ENCODE measurements at places on chromosomes 6 and 20.

DNA sequence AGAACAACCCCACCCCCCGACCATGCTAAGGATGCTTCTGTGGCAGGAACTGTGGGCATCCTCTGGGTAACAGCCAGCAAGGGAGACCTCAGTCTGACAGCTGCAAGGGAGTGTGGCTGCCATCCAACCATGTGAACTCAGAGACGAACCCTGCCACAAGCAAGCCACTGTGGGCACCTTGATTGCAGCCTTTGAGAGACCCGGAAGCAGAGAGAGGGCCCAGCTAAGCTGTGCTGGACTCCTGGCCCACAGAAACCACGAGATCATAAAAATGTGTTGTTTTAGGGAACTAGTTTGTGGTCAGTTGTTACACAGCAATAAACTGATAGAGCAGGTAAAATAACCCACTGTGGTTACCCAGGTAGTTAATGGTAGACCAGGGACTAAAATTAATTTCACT, 414.6 kb downstream of the CDH26 start:
- DNase-seq: no peak

GRCh38 chr6:21522797-21523456, 70.6 kb upstream of the SOX4 start:
- no peak for DNase-seq

DNA sequence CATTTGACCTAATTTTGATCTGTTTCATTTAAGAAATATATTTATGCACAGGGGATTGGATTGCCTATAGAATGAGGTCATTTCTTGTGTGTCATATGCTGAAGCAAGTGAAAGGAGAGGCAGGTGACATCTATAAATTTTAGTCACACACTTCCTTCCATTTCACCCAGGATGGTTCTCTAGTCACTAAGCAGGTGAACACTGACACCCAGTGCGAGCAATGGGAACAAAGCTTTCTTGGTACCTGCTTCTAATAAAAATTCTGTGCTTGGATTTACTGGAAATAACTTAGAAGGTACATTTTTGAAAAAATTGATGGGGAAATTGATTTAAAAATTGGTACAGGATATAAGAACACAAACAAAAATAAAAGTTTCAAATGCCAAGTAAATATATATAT, 66.9 kb upstream of the MC3R start:
- DNase-seq: no peak

- no peak for DNase-seq
Measured at GRCh38 chr6:16736856-16737775, 24.1 kb downstream of the ATXN1 start.

GRCh38 chr20:63744574-63745423, 5.2 kb downstream of the SLC2A4RG start:
- no peak for DNase-seq

DNA sequence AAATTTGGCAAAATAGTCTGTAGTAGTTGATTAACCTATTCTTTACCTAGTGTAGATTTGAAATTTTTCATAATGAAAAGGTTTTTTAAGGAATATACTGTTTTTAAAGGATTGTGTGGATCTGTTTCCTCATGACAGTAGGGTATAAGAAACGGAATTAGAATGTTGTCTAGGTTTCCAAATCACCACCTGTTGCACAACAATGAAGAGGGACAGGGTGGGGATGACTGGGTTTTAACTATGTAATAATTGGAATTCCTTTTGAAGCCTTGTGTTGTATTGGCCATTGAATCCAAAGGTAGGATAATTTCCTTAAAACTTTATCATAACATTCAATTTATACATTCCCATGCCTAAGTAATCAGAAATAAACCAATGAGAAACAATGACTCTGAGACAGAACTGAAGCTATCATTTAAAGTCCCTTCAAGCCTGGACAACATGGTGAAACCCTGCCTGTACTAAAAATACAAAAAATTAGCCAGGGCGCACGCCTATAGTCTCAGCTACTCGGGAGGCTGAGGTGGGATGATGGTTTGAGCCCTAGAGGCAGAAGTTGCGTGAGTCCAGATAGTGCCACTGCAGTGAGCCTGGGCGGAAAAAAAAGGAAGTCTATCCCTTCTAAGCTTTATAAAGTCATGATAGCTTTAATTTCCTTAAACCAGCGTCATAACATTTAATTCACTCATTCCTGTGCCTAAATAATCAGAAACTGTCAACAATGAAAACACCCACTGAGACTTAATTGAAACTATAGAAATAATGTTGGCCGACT, 18.3 kb upstream of the SLC17A5 start:
- DNase-seq: no peak

- no peak for DNase-seq
Measured at GRCh38 chr6:167826896-167827582, at the start of gene AFDN. Gene AFDN (plus strand): TSS chr6:167826911. CDS start chr6:167827133, 222 bp downstream.

DNA sequence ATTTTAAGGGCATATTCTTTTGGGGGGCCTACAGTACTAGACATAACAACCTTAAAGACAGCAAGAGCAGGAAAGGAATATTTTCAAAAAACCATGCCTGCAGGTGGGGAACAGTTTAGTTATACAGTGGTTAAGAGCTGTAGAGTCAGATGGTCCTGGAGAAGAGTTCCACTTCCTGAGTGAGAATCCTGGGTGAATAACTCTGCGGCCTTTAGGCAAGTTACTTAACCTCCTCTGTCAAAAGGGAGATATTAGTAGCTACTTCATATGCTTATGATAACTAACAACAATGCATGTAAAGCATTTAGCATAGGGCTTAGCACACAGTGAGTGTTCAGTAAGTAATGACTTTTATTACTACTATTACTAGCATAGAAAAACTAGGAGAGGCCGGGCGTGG, 119.2 kb upstream of the TAB2 start:
- DNase-seq: no peak

DNA sequence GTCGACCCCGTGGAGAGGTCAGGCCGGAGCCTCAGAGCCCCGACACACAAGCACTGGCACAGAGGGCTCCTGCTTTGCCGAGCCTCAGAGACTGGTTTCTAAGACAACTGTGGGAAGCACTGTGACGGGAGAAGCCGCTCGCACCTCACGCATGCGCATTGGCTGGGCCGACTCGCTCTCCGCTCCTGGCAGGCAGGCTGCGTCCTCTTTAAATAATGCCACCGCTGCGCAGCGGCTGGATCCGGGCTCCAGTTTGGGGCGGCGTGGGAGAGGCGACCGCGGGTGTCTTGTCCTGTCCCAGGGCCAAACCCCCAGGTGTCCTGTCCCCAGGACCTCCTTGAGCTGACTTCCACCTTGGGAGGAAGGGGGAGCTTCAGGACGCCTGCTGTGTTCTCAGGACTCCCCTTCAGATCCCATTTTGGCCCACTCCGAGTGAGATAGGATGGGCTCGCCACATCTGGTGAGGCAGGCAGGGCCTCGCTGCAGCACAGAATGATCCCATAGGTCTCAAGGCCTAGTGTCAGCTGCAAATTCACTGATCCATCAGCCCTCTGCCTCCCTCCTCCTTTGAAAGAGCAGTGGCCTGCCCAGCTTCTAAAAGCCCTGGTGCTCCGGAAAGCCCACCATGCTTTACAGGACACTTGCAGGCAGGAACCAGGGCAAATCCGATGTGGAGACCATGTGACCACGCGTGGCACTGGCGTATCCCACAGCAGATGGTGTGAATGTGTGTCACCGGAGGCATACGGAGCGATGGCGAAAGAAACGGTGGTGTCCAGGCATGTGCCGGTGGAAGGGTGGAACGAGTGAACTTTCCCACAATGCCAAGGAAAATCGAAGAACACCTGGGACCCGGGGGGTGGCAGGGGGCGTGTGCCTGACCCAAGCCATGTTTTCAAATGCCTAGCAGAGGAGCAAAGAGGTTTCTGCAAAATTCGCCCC, 169.3 kb upstream of the ZNF337 start:
- DNase-seq: peak; percentile 29

GRCh38 chr6:93079061-93079460, 340.3 kb downstream of the EPHA7 start:
- no peak for DNase-seq
